Cardiac septum (tissue), 1 donor: ENCODE measurements at places on chromosomes 3 and 15.

DNA sequence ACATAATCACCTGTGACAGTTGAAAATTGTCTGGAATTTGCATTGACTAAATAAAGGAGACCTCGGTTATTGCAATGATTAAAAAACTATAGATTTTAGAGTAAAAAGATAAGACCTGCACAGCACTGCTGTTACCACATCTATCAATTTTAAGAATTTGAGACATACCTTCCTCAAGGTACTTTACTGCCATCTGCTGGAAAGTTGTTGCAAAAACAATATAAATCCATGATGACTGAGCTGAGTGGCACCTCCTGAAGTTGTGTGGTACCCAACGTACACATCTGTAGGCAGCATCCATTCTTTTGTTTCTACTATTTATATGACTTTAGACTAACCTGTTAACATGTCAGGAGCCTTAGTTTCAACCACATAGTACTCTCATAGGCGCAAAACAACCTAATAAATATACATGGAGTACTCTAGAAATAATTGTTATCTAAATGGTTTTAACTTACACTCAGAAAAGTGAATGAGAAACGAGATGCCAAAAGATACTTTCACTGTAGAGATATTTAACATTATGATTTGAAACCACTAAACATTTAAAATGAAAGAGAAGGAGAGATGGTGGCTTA lies 106.7 kb downstream of the GHSR start:
- DNase-seq: no peak

GRCh38 chr15:91032919-91033803 lies 10.8 kb upstream of the VPS33B start:
- DNase-seq: peak; percentile 84

- DNase-seq: no peak
Measured at GRCh38 chr15:93809516-93809915, 421.8 kb upstream of the MCTP2 start.

DNA sequence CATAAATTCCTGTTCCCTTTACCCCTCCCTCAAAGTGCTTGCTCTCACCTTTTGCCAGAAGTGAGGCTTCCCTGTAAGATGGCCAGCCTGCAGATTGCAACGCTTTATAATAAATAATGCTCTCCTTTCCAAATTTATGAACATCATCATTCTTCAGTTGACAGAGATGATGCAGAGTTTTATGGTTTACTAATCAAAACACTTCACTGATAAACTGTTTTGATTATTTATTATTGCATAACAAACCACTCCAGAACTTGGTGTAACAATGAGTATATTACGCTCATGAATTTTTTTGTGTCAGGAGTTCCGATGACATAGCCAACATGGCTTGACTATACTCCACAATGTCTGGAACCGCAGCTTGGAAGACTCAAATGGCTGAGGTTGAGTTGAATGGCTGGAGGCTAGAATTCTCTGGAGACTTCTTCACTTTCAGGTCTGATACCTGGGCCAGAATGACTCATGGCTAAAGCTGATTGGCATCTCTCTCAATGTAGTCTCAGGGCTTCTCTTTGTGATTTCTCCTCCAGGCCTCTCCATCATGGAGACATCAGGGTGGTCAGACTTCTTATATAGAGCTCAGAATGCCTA lies 27.3 kb upstream of the TGFBR2 start:
- no peak for DNase-seq

GRCh38 chr3:48852151-48852550 lies 4.5 kb upstream of the PRKAR2A start:
- no peak for DNase-seq

DNA sequence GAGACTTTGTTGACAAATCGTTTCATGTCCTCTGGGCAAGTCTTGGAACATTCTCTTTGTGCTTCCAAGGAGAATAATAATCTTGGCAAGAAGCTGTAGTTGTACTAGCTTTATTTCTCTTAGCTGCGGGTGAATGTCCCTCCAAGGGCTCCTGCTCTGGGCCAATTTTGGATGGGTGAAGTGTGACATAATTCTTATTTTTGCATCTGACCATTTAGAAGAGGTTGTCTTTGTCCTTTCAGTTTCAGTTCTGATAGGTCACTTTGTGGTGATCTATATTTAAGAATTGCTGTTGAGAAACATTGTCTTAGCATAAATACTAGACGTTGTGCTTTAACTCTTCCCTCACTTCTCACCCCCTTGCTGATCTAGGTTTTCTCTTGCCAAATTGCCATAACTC lies 164.8 kb upstream of the RORA start:
- no peak for DNase-seq
